ENCODE measurements at places on chromosomes 2 and 18.

DNA sequence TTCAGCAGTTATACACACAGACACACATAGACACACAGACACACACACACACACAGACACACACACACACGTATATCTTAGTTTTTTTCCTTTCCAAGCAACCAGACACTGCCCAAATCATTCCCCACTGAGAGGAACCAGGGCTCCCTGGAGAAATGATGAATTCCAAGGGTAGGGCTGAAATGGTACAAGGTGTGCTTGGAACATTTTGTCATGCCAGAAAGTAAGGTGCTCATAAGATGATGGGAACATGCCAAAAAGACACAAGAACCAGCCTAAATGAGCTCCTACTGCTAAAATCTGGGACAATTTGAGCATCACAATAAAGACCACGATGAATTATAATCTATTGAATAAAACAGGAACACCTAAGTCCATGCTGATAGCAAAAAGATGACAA, 103.3 kb downstream of the MEP1B start:
- no peak for DNase-seq

DNA sequence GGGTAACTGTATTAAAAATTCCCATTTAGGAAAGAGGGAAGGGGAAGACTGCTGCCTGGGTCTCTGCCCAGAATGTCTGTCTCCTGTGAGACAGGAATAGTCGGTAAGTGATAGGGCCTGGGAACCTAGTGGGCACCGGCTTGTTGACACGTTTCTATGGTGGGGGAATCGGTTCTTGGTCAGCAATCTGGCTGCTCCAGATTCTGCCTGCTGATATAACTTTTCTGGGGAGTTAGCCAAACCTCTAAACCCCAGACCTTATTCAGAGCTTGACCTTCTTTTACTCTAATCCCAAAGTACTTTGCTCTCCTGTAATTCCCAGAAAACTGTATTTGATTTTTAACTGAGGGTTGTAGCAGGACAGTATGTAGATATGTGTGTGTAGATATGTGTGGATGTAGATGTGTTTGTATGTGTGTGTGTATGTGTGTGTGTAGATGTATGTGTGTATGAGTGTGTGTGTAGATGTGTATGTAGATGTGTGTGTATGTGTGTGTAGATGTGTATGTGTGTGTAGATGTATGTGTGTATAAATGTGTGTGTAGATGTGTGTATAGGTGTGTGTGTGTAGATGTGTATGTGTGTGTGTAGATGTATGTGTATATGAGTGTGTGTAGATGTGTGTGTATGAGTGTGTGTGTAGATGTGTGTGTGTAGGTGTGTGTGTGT, 61.8 kb upstream of the TXNDC2 start:
- DNase-seq: no peak

- no peak for DNase-seq
Observed at GRCh38 chr2:146214394-146214929, 1630.4 kb upstream of the ACVR2A start.

- DNase-seq: no peak
Observed at GRCh38 chr2:164009756-164010337, 274.0 kb upstream of the FIGN start.

DNA sequence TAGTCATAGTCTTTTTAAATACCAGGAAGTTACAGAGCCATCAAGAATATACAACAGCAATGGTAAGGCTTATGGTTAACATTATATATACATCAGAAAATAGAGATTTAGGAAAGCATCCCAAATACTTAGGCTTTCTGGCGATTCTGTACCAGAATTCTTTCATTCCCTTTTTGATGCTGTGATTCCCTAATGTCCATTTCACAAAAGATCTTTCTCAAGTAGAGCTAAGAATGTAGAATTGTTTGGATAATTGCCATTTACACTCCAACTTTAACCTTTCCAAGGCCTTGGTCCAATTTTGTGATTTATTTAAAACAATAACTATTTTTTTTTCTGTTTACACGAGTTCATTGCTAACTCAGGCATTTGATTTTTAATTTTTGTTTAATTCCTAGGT, 422.2 kb downstream of the MTX2 start:
- DNase-seq: no peak

DNA sequence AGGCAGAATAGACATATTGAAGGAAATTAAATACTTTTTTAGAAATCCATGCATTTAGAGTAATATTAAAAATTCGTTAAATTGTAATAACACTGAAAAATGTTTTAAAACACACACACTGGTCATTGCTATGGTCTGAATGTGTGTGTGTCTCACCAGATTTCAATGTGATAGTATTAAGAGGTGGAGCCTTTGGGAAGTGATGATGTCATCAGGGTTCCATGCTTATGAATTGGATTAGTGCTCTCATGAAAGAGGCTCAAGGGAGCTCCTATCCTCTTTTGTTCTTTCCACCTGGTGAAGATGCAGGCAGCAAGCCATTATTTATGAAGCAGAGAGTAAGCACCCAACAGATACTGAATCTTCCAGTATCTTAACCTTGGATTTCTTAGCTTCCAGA, 441.8 kb downstream of the CDH2 start:
- DNase-seq: no peak

DNA sequence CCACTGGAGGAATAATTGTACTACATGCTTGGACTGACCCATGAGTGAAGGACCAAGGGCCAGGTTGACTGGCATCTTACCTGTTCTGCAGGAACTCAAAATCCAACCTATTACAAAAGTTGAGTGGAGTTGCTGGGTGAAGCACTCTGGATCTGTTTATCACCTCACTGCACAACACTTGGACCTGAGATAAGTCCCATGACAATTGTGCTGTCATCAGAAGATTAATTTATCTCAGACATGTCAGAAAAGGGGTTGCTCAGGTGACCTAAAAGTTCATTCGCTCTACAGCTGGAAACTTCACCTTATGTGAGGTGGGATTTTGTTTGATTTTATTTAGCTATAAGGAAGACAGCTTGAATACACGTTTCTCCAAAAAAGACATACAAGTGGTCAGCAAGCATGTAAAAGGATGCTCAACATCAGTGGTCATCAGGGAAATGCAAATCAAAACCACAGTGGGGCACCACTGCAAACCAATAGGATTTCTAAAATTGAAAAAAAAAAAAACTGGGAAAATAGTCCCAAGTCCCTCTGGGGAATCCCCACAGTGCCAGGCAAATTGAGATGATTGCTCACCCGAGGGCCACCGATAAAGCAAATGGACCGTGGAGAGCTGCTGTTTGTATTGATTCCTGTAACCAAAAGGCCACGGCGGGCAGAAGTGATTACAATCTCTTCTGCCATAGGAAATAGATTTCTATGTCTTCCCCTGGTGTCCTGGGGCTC, 65.8 kb upstream of the SLC35F5 start:
- no peak for DNase-seq

GRCh38 chr2:219331560-219332213, 857 bp downstream of the RESP18 start:
- DNase-seq: peak; percentile 43

- DNase-seq: no peak
Observed at GRCh38 chr18:21904856-21905255, 164.3 kb downstream of the MIB1 start.

GRCh38 chr2:16246911-16247310, 306.6 kb downstream of the MYCN start:
- no peak for DNase-seq
